Stimulated activated CD8-positive, alpha-beta memory T cell treated with anti-CD3 and anti-CD28 coated beads, Interleukin-7, amount 100 ng/mL, for 24 hours (primary cell): ENCODE measurements at places on chromosomes 1 and 21.

- DNase-seq, result no peak
These were observed 31.5 kb downstream of the COL18A1 start for GRCh38 chr21:45436351-45437065.

- no peak for DNase-seq
These were observed 738.4 kb downstream of the MATN1 start for GRCh38 chr1:29984862-29985605.

DNA sequence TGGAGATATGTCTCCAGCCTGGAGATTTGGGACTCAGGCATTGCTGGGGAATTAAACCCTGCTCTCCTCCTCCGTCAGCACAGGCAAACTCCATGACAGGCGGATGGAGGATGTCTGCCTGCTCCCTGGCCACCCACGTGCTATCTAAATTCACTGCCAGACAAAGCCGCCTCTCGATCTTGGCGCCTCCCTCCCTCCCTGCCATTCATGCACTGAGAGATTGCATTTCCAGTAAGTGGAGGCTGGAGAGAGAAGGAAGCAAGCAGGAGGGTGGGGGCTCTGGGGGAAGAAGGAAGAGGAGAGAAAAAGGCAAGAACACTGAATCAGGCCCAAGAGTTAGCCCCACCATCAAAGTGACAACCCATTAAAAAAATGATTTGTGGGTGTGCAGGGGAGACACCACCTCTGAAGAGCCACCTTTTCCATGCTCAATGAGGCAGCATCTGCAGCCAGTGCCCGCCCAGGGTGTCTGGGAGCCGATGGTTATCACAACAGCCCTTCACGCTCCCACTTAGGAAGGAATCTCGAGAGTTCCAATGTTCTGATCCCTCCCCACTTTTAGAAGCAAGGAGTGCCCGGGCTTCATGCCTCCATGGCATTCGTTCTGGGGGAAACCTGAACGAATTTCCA is 183.0 kb downstream of the HIVEP3 start:
- DNase-seq, result no peak

DNA sequence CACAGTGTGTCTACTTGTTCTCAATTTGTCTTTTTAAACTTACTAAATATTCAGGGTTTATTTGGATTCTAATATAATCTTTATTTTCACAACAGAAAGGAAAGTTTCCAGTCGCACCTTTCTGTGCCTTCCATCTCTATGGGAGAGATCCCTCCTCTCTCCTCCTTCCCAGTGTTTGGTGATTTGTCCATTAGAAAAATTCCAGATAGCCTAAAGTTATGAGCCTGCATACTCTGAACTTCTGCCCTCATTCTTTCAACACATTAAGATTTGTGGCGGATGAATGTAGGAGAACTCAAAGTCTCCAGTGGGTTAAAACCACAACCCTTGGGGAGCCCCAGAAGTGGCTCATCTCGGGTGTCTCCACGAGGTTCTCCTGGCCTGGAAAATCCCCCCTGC is 3.6 kb downstream of the NHLH2 start:
- DNase-seq, result no peak

DNA sequence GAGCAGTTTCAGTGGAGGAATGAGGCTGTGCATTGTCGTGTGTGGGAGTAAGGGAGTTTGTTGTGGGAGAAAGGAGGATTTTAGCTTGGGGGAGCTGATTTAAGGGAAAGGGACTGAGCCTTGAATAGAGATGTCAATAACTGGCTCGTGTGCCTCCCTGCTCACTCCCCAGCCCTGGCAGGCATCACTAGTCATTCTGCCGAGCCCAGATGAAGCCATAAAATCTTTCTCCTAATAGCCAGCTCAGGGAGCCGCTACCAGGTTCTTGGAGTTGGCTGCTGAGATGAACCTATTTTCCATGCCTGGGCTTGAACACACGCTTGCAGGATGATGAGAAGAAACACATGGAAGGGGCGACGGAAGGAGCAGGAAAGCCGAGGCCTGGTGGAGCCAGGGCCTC is 65.0 kb upstream of the POU3F1 start:
- no peak for DNase-seq

- no peak for DNase-seq
These were observed 60.4 kb upstream of the ACOT11 start for GRCh38 chr1:54487571-54488050.

- no peak for DNase-seq
These were observed 64.7 kb downstream of the RGL1 start for GRCh38 chr1:183869664-183870063.

- DNase-seq, result no peak
These were observed 44.9 kb upstream of the TSPAN2 start for GRCh38 chr1:115134231-115134630.

- DNase-seq, result no peak
These were observed 2.4 kb upstream of the C1orf116 start for GRCh38 chr1:207034998-207035397.

DNA sequence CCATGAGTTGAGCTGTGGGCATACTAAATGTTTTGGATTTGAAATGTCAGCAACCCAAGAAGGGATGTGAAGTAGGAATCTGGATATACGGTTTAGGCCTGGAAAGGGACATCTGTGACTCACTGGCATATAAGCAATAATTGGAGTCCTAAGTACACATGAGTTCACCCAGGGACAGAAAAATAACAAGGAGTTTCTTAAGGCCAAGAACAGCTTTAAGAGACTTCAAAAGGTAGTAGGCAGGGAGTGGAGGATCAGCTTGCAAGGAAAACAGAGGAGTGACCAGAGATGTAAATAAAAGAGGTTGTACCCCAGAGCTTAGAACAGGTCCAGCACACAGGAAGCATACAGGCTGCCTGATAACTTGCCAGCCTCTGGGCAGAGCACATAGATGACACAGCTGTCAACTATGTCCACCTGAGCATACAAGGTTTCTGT is 28.1 kb downstream of the TMEM50B start:
- no peak for DNase-seq

- DNase-seq, result no peak
These were observed 400 bp upstream of the TRIM17 start for GRCh38 chr1:228417061-228417460.

DNA sequence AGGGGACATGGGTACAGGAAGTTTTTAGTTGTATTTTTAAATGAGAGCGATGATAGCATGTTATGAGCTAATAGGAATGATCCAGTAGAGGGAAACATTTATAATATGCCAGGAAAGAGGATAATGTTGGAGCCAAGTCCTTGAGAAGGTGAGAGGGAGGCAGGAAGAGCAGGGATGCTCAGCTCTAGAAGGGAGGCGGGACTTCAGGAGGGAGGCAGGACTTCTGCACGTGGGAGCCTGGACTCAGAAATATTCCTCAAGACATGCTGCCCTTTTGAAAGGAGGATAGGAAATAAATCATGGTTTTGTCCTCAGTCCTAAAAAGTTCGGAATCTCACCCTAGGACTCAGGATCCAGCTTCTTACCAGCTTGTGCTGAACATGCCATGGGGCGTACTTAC is 5.9 kb downstream of the ADARB1 start:
- DNase-seq, result no peak

DNA sequence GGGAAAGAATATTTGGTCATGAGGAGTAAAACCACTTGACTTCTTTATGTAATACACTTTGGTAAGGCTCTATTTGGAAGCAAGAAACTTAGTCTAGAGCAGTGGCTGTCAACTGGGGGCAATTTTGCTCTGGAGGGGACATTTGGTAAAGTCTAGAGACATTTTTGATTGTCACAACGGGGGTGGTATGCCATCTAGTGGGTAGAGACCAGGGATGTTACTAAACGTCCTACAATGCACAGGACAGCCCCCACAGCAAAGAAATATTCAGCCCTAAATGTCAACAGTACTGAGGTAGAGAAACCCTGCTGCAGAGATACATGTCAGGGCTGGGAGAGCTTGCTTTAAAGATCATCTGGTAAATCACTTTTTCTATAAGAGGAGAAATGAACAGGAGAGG is 13.5 kb downstream of the FUCA1 start:
- DNase-seq, result no peak

- no peak for DNase-seq
These were observed 34.4 kb downstream of the ZSWIM5 start for GRCh38 chr1:45172005-45172404.

DNA sequence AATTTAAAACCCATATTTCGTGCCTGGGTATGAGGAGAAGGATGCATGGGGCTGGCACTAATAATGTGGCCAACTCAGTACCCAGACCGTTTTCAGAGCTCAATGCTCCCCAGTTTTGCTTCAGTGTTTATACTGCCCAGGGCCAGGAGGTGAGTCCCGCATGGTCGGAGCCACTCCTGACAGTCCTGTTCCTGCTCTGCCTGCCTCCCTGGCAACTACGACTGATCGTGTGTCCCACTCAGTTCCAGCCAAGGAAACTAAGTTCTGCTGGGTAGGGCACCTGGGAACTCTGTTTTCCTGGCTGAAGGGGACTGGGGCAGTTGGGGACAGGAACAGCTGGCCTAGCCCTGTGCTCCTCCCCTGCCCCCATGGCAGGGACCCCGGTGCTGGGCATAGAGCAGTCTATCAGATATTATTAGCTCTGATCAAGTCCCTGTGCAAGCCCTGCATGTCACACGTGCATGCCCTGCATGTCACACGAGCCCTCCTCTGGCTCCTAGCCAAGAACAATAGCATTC is 19.2 kb downstream of the S100A7 start:
- no peak for DNase-seq

DNA sequence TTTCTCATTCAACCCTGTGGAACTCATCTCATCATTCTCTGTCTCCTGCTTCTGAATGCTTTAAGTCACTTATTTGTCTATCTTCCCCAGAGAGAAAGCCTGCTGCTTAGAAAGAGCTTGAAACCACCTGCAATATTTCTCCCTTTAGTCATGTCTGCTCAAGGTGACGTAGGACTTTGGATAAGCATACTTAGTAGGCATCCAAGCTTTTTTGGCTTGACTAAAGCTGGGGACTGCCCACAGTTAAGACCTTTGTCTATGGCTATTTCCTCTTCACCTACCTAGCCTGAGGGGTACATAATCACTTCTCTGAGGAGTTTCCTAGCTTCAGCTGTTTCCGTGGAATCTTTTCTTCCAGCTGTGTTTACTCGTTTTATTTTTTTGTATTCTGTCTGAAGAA is 665.8 kb upstream of the CAMK1G start:
- no peak for DNase-seq

- DNase-seq, result no peak
These were observed 29.5 kb downstream of the CEP350 start for GRCh38 chr1:179984101-179984500.

DNA sequence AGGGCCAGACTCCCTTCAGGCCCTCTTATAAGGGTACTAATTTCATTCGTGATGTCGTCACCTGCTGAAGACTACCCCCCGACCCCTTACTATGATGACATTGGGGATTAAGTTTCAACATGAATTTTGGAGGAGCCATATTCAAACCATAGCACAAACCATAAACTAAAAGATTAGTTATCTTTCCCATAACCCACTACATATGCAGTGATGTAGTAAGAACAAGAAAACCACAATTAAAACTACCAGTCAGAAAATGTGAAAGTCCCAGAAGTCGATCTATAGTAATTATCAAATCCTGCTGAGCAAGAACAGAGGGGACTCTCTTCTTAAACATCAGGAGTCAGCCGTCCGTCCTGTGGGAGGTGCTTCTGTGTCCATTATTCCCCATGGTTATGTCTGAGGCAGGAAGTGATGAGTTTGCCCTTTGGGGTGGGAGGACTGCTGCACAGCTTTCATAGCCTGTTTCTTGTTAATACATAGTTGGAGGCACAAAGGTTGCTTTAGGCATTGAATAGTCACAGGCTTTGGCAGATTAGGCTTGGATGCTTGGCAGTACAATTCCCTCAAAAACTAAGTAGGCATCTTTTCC is 35.9 kb upstream of the PTGFRN start:
- DNase-seq, result no peak
